ENCODE measurements at places on chromosomes 16 and 17.
A peak's percentile ranks its signal among the peaks of the same experiment; 100 is the strongest.

DNA sequence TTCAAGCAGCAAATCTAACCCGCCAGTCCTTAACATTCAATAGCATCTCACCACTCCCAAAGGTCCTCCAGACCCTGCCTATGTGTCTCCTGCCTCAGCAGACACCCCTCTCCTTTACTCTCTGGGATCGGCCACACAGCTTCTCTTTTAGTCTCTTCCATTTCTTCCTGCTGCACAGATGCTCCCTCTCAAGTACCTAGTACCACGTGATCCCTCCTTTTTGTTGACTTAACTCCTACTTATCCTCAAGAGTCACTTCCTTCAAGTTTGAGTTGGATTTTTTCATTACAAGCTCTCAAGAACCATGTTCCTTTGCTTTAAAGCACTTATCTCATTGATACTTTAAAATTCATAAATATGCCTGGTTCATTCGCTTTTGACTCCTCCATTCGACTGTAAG, 24.9 kb downstream of the AMFR start:
- no peak for DNase-seq

DNA sequence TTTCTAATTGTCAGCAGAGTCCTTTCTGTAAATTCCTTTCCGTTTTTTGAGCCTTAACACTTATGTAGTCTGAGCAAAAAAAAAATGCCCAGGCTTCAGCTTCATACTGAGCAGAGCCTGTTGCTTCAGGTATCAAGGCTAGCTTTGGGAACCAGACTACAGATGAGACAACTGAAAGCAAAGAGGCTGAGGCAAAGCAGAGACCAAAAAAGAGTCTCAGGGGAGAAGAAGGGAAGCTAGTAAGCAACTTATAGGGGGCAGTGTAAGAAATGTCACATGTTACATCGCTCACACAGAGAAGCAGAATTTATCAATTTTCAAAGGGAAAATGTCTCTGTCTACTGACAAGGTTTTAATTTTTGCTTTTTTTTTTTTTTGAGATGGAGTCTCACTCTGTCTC, 3.3 kb downstream of the HASPIN start:
- peak; percentile 35 for DNase-seq

DNA sequence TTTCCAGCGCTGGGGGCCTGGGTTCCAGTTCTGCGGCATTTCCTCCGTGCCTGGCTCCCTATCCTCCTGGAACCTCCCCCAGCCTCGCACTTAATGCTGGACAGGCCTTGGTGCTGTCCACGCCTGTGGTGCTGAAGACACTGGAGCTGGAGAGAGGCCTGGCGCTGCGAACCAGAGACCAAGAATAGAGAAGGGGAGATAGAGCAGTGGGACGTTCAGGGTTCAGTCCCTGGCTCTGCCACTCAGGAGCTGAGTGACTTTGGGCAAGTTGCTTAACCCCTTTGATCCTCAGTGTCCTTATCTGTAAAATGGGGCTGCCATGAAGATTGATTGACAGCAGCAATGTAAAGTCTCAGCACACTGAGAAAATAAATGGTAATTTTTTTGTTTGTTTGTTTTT, 11.9 kb downstream of the SBK1 start:
- peak; percentile 42 for DNase-seq

DNA sequence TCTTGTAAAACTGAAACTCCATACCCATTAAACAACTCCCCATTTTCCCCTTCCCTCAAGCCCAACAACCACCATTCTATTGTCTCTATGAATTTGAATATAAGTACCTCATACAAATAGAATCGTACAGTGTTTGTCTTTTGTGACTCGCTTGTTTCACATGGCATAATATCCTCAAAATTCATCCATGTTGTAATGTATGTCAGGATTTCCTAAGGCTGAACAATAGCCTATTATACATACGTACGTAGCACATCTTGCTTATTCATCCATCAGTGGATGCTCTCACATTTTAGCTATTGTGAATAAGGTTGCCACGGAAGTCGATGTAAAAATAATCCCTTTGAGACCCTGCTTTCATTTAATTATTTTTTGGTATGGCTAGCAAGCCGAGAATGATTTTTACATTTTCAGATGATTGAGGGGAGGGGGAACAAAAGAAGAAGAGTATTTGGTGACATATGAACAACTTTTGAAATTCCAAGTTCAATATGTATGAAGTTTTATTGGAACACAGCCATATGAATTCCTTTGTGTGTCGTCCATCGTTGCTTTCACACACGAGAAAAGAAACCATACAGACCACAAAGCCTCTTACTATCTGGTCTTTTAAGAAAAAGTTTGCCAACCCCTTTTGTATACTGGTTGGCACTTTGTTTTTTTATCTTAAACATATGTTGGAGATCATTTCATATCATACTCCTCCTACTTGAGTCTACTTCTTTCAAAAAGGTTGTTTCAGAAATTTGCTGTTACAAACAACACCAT, 371.2 kb downstream of the NPIPA8 start:
- DNase-seq: peak; percentile 55

GRCh38 chr17:62058611-62059010, 6.5 kb downstream of the MED13 start:
- DNase-seq: no peak

DNA sequence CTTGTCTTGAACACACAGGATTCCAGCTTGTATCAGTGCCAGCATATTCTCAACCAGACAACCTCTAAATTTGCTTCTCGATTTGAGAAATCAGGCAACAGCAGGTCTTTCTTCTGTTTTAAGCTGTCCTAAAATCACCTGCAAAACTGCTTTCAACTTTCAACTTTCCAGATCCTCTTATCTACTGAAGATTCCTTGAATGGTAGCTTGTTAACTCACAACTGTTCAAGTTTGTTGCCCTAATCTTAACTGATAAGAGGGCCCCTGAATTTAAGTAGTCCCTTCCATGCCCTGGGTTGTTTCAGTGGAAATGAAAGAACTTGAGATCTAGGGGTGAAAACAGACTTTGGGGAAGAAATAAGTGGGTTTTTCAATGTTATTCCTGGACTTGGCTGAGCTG, 57.2 kb downstream of the CHD9 start:
- no peak for DNase-seq

- no peak for DNase-seq
Observed at GRCh38 chr17:80639658-80640057, 95.0 kb downstream of the RPTOR start.

GRCh38 chr17:3282901-3283300, 15.3 kb downstream of the OR3A1 start:
- DNase-seq: no peak

- no peak for DNase-seq
Observed at GRCh38 chr17:47690121-47690520, 3.8 kb upstream of the TBKBP1 start.

GRCh38 chr17:43171586-43172487, 823 bp downstream of the NBR1 start:
- DNase-seq: peak; percentile 94

- no peak for DNase-seq
Observed at GRCh38 chr17:67696347-67696746, 21.4 kb upstream of the NOL11 start.

GRCh38 chr17:82981141-82981730, 98.2 kb upstream of the METRNL start:
- no peak for DNase-seq

- DNase-seq: peak; percentile 77
Observed at GRCh38 chr17:65294181-65294719, 157.1 kb downstream of the RGS9 start.

DNA sequence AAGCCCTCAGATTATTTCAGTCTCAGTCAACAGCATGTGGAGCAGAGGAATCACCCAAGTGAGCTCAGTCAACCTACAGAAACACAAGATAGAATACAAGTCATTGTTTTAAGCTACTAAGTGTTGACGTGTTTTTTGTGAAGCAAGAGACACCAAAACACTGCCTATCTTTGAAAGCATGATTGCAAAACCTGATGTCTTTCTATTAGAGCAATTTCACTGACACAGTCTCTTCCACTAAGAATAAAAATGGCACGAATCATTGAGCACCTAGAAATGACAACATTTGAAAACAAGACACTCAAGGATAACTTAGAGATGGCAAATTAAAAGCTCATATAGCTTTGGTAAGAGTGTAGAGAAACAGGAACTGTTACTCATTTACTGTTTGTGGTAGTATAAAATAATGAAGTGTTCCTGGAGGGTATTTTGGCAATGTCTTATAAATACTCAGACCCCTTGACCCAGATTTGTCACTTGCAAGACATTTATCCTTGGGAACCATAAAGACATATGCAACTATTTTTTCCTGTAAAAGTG, 407.1 kb upstream of the XYLT1 start:
- no peak for DNase-seq

- DNase-seq: no peak
Observed at GRCh38 chr17:18932360-18933055, 19.5 kb upstream of the SLC5A10 start.

GRCh38 chr17:82875407-82875856, 35.6 kb upstream of the ZNF750 start:
- DNase-seq: no peak

DNA sequence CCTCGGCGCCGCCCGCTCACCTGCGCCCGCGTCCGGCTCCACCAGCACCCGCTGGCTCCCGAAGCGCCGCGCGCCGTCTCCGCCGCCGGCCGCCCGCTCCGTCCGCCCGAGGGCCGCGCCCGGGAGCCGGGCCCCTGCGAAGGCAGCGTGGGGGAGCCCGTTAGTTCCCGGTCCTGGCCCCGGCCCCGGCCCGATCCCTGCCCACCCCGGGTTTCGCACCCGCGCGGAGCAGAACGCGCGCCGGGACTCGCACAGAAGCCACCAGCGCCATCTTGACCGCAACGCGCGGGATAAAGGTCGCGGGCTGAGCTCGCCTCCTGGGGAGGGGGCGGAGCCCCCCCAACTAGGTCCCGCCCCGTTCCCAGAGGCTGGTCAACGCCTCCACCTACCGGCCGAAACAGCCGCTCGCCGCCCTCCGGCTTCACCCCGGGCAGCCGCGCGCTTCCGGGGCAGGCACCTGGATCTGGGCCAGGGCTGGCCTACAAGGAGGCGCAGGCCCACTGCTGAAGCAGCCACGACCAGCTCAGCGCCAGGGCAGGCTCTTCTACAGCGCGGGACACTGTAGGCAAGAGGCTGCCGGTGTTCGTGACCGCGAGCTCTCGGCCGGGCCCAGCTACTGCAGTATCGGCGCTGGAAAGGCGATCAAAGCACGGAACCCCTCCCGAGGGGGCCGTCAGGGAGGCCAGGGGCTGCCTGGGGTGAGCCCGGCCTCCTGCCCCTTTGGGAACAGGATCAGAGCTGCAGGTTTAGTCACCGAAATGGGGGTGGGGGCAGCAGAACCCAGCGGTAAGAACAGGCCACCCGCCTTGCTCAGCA, at the start of gene ECI1:
ECI1 (minus strand) TSS at position 292 of the 816 bp plus-strand sequence; CDS start at position 271, 21 bp downstream.
- peak; percentile 94 for DNase-seq

DNA sequence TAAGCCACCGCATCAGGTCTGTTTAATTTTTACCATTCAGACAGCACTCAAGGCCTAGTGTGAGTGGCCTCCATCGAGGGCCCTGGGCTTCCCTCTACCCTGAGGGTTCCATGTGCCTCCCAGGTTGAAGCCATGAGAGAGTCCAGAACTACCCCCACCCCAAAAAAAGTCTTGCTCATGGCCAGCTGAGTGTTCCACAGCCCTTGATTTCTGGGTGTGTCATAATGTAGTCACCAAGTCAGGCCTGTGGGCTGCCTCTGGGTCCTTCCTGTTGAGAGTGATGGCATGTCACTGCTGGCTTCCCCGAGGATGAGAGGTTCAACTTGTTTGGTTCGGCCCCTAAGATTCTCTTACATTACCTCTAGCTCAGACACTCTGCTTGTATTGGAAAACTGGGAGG, 100.6 kb downstream of the PITPNC1 start:
- DNase-seq: peak; percentile 26

- DNase-seq: no peak
Observed at GRCh38 chr17:27333410-27333980, 39.6 kb downstream of the WSB1 start.

DNA sequence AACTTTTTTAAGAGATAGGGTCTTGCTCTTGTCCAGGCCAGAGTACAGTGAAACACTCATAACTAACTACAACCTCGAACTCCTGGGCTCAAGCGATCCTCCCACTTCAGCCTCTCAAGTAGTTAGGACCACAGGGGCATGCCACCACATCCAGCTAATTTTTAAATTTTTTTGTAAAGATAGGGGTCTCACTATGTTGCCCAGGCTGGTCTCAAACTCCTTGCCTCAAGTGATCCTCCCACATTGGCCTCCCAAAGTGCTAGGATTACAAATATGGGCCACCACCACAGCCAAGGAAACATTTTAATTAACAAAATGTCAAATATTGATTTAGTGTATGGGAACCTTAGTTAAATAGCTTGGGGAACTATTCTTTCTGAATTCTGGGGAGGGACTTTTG, 2.8 kb upstream of the DYNC1LI2 start:
- no peak for DNase-seq

GRCh38 chr16:12801511-12802042, 2.1 kb downstream of the CPPED1 start:
- DNase-seq: peak; percentile 85

DNA sequence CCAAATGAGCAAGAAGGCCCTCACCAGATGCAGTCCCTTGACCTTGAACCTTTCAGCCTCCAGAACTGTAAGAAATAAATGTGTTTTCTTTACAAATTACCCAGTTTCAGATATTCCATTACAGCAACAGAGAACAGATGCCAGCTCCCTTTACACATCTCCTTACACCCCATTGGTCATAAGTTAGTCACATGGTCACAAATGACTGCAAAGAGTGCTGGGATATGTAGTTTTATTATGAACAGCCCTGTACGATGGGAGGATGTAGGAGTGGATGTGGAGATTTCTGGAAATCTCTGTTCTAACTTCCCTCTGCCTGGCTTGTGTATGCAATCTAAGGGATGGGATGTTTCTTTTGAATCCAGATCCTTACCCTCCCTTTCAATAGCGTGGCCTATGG, 13.3 kb upstream of the RPL38 start:
- DNase-seq: peak; percentile 52

DNA sequence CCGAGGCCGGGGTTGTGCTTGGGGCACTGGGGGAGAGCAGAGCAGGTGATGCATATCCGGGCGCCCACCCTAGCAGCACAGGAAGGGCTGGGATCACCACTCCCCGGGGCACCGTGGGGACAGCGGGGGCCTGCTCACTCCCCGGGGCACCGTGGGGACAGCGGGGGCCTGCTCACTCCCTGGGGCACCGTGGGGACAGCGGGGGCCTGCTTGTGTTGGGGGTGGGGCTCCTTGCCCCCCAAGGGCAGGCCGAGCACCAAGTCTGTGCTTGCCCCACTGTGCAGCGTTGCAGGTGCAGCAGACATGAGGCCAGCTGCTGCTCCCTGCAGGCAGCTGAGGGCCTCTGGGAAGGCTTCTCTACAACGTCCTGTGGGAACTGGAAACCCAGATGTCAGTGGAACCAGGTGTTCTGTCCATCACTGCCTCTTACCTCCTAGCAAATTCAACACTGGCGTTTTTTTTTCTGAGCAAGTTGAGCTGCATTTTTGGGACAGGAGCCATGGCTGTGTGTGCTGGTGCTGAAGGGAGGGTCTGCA, 25.0 kb upstream of the ZNF750 start:
- no peak for DNase-seq

Measured in fibroblast of skin of scalp (primary cell).